ENCODE measurements at places on chromosomes 12 and 14.

- DNase-seq = no peak
Measured at GRCh38 chr12:1920436-1920835, 2.0 kb upstream of the CACNA2D4 start.

- no peak for DNase-seq
Measured at GRCh38 chr14:24986206-24986893, 63.6 kb downstream of the STXBP6 start.

DNA sequence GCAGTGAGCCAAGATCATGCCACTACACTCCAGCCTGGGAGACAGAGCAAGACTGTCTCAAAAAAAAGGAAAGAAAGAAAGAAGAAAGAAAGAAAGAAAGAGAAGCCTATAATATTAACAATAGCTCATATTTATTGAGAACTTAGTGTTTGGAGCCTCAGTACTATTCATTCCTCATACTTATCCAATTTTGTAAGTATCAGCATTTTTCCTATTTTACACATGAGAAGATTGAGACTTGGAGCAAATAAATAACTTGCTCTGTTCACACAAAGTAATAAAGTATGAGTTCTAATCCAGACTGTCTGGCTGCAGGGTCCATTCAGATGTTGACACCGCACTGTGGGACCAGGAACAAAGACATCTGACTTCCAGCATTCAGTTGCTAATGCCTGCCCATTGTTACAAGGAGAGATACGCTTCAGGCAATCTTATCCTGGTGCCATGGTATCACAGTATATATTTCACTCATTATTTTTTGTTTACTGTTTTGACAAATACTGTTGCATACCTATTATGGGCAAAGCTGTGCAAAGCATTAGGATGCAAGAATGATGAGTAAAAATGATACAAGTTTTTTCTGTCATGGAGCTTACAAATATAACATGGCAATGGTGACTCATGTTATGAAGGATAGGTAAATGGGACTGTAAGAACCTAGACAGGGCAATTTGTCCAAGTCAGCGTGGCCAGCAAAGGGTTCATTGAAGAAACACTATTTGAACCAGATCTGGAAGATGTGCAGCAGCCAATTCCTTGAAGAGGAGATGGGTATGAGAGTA lies 21.4 kb upstream of the TMTC2 start:
- no peak for DNase-seq

GRCh38 chr14:91354979-91355685 lies 62.5 kb downstream of the CCDC88C start:
- no peak for DNase-seq

DNA sequence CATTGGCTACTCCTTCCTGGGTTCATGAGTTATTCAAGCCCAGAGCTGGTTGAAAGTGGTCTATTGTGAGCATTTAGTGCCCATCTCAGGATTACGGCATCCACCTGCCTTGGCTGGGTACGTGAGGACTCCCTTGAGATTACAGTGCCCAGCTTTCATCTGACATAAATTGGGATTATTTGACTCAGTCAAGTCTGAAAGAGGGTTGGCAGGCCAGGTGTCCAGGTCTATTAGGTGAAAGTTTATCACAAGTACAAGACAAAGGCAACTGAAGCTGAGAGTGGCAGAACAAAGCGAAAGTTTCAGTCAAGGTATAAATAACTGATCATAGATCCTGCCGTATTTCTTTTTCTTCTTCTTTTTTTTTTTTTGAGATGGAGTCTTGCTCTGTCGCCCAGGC lies 84.6 kb upstream of the ATF7IP start:
- DNase-seq = no peak

DNA sequence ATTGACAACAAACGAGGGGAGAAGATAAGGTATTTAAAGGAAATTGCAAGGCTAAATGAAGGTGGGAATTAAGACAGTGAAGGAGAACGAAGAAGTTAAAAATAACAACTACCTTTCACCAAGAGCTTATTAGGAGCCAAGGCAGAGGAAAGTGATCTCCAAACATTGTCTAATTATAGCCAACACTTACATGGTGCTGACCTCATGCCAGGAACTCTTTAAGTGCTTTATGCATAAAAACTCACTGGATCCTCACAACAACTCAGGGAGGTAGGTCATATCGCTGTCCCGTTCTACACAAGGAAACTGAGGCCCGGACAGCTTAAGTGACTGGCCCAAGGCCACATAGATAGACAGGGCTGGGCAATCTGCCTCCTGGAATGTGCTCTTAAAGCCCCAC lies 19.5 kb downstream of the TAMALIN start:
- DNase-seq = no peak

DNA sequence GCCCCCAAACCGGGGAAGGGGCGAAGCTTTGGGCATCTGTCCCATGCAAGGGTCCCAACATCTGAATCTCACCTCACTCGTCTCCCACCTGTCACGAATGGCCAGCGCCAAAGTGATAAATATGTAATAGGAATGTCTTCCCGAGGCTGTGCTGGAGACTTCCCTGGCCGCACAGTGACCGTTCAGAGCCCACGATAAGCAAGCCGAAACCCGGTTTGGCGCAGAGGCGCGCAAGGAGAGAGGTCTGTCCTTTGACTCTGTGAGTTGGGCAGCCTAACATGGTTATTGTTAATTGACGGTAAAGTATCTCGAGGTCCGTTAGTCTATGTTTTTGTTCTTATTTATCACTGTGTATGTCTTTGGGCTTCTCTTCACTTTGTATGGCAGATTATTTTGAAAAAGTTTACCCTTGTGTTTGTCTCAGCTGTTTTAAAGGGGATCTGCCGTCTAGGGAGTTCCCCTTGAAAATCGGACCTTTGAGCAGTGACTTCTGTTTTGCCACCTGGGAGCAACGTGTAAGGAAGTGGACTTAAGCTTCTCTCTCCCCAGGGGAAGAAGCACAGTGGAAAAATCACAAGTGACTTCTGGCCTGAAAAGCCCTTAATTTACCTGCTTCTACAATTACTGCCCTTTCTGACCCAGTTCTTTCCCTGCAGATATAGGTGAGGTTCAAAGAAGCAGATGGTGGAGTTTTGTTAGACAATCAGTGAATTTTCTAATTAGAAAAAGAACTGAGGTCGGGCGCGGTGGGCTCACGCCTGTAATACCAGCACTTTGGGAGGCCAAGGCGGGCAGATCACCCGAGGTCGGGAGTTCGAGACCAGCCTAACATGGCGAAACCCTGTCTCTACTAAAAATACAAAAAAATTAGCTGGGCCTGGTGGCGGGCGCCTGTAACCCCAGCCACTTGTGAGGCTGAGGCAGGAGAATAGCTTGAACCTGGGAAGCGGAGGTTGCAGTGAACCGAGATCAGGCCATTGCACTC lies 1.1 kb upstream of the TM9SF1 start:
- no peak for DNase-seq

- DNase-seq = no peak
Measured at GRCh38 chr12:120479458-120479857, 9.9 kb upstream of the SRSF9 start.

DNA sequence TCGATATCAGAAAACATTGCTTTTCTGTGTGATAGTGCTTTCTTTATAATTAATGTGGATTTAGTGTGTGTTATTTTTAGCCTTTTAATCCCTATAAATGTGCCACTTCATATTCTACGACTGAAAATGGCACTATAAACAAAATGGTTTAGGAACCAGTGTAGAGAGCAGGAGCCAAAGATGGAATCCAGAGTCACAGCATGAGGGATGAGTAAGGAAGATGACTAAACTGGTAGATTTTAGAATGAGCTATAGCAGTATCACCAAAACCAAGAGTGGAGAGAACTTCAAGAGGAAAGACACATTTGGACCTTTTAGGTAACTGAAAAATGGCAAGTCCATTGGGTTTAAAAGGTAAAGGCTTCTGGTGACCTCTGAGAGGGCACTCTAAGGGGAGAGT lies 887.2 kb downstream of the NRXN3 start:
- no peak for DNase-seq

GRCh38 chr12:84637926-84638325 lies 274.7 kb downstream of the SLC6A15 start:
- DNase-seq = no peak

Data from activated CD4-positive, CD25-positive, alpha-beta regulatory T cell treated with anti-CD3 and anti-CD28 coated beads, Interleukin-2, amount 50 U/mL, for 16 hours (primary cell).